Activated effector memory CD4-positive, alpha-beta T cell treated with Interleukin-2 at 50 U/mL for 16 hours (primary cell): ENCODE measurements at places on chromosomes 3 and 15.

- no peak for DNase-seq
These were observed 42.8 kb downstream of the POMGNT2 start for GRCh38 chr3:43063114-43063513.

DNA sequence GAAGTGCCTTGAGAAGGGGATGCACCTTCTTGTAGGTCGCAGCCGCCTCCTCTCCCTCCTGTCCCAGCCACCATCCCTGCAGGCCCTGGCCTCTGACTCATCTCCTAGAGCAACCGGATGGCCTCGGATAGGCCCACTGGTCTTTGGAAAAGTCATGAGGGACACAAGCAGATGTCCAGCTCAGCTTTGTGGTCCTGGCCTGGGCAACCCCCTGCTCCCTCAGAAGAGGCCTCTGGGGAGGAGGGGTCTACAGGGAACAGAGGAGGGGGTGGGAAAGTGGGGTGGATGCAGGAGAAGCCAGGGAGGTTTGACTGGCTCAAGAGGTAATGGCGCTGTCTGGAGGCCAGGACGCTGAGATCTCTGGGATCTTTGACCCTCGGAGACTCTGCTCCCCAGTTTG lies 259.2 kb upstream of the TLE3 start:
- DNase-seq, result no peak

DNA sequence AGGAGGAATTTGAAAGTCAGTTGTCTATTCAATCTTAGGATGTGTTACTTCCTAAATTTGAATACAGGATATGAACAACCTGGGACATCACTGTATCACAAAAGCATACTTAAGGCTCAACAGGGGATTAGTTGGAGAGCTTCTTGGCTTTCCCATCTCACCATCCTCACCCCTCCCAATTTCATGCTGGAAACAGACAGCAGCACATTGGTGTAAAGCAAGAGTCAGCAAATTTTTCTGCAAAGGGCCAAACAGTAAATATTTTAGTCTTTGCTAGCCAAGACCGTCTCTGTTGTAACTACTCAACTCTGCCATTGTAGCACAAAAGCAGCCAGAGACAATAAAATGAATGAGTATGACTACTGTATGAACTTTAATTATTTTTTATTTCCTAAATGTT lies 94.9 kb downstream of the ERC2 start:
- DNase-seq, result no peak

DNA sequence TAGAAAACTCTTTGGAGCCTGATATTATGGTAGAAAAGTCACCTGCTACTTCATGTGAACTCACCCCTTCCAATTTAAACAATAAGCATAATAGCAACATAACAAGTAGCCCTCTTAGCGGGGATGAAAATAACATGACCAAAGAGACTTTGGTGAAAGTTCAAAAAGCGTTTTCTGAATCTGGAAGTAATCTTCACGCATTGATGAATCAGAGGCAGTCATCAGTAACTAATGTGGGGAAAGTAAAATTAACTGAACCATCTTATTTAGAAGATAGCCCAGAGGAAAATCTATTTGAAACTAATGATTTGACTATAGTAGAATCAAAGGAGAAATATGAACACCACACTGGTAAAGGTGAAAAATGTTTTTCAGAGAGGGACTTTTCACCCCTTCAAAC lies 5.1 kb upstream of the SCG5 start:
- DNase-seq, result no peak

DNA sequence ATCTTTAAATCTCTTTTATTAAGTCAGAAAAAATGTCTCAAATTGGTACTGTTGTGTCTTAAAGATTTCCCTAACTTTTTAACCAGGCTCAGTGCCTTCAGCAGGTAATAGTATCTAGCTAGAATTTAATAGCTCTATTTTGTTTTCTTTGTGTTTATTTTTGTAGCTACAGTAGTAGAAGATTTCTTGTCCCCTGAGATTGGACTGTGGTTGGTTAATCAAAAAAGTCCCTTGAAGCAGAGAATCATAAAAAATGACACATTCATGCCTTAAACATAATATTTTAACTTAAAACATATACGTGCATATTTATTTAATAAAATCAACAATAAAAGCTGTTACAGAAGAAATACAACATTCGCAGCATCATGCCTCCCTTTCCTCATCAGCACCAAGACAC lies 102.8 kb downstream of the EEFSEC start:
- no peak for DNase-seq

DNA sequence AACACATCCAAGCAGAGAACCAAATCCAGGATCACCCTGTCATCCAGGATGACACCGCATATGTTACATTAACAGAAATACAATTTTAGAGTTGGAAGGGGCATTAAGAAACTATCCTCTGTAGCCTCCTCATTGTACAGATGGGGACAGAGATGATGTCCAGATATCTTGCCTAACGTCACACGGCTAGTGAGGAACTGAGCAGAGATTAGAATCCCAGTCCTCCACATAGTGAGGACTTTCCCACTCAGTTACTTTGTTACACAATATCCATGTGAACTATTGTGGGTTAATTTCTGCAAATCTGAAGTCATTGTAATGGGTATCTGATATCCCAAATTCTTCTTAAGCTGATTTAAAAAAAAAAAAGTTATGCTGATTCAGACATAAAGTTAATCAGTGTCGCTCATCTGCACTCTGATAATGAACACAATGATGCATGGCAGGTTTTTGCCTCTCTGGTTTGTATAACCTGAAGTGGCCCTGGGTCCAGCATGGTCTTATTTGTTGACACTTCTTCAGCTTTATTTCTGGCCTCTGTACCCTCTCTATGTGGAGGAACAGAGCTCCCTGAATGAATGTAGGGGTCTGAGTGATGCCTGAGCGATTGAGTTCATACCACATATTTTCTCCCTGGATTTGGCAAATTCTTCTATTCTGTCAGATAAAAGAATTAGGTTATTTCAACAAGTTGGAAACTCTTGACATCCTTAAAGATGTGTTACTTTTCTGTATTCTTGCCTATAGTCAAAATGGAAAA lies 76.0 kb upstream of the LIMD1 start:
- DNase-seq, result no peak

DNA sequence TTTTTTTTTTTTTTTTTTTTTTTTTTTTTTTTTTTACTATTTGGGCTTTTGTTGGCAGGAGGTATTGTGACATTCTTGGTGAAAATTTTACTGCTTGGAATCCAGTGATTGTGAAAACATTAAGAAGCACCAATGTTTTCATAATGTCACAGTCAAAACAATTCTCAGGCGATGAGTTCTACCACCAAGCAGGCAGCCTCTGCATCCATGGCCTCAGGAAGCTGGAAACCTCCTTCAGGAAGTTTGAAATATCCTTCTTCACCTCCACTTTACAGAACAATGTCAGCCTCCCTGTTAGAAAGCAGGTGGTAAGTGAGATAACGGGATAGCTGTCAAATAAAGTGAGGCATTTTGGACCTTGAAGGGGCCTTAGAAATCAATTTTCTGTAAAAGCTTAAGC lies 98.3 kb downstream of the MEX3B start:
- DNase-seq, result no peak

DNA sequence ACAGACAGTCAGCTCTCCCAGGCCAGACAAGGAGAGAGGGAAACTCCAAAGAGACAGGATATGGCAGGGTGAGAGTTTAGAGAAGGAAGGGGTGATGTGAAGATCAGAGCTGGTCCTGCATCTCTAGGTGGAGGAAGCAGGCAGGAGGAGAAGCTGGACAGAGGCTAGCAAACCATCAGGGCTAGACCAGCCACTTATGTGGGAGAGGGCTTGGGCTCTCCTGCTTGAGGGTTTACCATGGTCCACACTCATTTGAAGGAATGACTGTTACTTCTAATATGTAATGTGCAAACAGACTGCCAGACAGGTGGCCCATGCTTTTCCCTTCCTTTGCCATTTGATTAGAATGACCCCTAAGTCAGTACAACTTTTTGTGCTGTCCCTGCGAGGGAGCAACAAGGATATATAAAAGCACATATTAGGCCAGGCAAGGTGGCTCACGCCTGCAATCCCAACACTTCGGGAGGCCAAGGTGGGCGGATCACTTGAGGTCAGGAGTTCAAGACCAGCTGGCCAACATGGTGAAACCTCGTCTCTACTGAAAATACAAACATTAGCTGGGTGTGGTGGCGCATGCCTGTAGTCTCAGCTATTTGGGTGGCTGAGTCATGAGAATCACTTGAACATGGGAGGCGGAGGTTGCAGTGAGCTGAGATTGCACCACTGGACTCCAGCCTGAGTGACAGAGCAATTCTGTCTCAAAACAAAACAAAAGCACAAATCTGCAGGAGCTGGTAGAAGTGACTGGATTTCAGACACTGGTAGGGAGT lies 41.0 kb upstream of the MANF start:
- no peak for DNase-seq

DNA sequence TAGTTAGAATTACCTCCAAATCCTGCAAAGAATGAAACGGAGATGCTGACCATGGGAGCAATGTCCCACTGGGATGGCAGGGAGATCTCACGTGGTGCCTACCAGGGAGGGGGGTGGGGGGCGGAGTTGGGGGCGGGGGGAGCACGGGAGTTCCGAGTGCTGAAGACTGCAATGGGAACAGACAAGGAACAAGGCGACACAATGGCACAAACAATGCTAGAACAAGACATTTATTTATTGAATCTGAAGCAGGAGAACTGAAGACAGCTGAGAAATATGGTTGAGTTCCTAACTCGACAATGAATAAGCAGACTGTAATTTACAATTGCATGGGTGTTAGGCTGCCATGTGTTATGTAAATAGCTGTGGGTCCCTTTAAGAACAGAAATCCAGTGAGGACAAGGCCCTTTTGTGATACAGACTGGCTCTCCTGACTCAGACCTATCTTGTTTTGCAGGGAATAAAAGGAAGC lies 91.2 kb downstream of the AQP9 start:
- no peak for DNase-seq

DNA sequence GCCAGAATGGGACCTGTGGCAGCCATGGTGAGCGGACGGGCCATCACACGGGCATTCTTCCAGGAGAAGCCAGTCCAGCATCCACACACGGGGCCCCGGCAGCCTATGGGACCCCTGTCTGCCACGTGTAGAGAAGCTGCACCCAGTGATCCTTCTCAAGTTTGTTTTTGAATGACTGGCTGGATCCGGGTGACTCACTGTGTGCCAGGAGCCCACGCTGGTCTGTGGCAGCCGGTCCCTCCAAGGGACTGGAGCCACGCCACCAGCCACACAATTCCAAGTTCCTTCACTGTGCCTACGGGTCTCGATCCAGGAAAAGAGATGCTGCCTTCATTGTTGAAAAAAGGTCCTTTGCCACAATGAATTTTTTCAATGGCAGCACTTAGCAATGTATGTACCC lies 58.1 kb downstream of the ATP10A start:
- no peak for DNase-seq

DNA sequence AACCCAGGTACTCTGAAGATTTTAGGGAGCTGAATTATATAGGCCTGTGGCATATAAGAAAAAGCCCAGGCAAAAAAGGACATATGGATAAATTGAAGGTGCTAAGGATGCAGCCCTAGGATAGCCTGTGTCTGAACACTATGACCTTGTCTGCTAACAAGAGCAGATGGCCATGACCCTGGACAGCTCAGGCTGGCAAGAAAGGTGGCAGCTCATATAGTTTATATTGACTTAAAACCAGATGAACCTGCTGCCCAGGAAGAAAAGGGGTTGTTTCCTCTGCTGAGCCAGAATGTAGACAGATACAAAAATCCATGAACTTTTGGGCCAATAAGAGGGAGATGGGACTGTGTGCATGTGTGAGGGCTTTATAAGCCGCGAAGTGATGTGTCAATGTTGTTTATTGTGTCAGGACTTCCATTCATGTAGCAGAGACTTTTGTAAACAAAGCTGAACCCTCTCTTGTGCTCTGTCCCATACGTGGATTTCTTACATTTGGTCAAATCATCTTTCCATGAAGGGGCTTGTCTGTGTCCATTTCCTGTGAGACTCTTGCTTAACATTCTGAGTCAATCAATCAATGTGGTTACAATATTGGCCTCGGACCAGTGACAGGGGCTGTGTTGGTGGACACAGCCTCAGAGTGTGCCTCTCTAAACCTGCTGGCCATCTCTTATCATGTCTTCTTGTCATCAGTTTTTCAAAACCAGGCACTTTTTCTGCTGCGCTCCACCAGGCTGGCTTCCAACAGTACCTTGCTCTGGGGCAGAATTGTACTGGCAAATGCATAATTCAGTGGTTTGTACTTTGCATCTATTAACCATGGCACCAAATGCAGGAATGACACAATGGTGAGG lies 321.2 kb downstream of the WDR72 start:
- DNase-seq, result no peak

DNA sequence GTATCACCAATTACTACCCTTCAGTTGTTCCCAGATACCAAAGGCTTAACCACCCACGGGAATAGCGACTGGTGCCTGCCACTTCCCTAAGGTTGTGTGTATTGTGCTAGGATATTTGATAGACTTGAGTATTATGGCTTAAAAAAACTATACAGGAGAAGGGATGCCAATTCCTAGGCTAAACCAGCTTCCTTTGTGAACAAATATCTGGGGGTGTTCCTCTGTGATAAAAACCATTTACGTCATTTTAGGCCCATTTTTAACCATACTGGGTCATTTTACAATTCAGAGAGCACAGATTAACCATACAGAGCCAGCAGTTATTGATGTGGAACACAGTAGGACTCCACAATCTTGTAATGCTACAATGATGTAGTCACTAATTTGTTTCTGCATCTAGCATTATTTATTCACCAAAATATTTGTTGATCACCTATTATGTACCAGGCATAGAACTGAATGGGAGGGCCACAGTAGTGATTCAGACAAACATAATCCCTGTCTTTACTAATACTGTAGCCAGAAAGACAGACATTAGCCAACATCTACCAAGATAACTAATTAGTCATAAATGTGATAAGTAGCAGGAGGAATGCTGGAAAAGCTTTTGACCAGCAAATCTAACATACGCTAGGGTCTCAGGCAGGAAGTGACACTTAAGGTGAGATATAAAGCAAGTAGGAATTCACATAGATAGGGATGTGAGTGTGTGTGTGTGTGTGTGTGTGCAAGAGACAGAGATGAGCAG lies 184.8 kb downstream of the MECOM start:
- DNase-seq, result no peak

GRCh38 chr15:88828791-88829190 lies 25.6 kb downstream of the ACAN start:
- DNase-seq, result no peak

GRCh38 chr15:98773616-98774015 lies 125.3 kb downstream of the IGF1R start:
- no peak for DNase-seq

GRCh38 chr15:88375234-88375927 lies 91.8 kb downstream of the MRPL46 start:
- DNase-seq, result no peak

- DNase-seq, result no peak
These were observed 75.0 kb upstream of the MBNL1 start for GRCh38 chr3:152193673-152194267.

- no peak for DNase-seq
These were observed 171.3 kb upstream of the GADL1 start for GRCh38 chr3:31065765-31066164.
